Spleen (tissue), 13 donors: ENCODE measurements at places on chromosomes 16 and 17. TPM values are rescaled to one million over a fixed set of nuclear protein-coding genes. Genes with fewer than 3 reads are reported as not detected.

The TBC1D3 gene
- total RNA-seq: not detected

The IL21R gene
- 11.5 TPM for total RNA-seq

The AXIN2 gene
- 9.8 TPM for total RNA-seq

The TMEM92 gene
- 0.44 TPM for total RNA-seq

GRCh38 chr16:28202147-28202746, 9.5 kb downstream of the XPO6 start:
- DNase-seq: no peak

DNA sequence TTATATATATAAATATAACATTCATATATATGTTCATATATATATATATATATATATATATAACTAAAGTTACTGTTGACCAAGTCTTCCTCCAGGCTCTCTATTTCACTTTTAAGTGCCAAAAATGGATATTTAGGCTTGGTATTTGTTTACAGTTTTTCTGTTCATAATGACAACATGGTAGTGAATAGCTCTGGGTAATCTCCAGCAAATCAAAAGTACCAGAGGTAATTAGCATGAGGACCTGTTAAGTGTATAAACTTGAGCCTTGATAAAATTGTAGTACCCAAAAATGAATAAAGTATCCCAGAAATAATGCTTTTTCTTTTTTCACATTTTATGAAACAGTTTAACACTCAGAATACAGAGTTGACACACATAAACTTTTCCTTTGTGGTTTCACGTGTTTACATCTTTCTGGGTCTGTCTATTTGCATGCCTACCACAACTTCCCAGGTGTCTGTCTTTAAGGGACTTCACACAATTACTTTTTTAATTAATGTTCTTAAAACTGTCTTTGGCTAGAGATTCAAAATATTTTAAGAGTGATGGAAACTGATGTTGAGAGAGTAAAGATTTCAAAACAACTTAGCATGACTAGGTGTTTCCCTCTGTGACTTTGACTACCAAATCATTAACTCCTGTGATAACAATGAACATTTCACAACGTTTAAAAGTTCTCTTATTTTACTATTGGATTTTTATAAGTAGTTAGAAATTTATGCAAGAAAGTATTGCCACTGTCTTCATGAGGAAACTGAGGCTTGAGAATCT, 47.9 kb downstream of the RABEP1 start:
- no peak for DNase-seq

DNA sequence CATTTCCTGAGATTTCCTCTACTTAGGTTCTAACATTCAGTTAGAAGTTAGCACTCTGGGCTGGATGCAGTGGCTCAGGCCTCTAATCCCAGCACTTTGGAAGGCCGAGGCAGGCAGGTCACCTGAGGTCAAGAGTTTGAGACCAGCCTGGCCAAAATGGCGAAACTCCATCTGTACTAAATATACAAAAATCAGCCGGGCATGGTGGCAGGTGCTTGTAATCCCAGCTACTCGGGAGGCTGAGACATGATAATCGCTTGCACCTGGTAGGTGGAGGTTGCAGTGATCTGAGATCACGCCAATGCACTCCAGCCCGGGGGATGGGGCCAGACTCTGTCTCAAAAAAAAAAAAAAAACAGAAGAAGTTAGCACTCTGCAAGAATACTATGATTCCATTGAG, 1430.9 kb downstream of the CDH11 start:
- no peak for DNase-seq

GRCh38 chr17:42917236-42917603, 16.6 kb downstream of the G6PC1 start:
- DNase-seq: no peak

- DNase-seq: no peak
Measured at GRCh38 chr16:13553453-13553985, 366.4 kb upstream of the ERCC4 start.

DNA sequence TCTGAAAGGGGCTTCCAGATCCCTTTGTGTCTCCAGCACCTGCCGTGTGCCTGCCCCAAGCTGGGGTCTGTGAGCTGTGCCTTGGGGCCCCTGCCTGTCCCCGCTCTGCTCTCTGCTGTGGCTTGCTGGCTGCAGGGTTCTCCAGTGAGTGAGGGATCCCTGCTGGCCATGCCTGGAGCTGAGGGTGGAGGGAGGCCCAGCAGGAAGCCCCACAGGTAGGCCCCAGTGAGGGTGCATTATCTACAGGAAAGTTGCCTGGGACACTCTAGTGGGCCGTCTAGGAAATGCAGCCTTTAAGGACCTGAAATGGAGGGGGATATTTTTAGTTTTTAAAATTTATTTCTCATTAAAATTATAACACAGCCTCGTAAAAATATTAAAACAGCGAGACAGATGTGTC, 50.9 kb downstream of the JPH3 start:
- DNase-seq: no peak

- no peak for DNase-seq
Measured at GRCh38 chr17:68576137-68576536, 25.0 kb downstream of the FAM20A start.

DNA sequence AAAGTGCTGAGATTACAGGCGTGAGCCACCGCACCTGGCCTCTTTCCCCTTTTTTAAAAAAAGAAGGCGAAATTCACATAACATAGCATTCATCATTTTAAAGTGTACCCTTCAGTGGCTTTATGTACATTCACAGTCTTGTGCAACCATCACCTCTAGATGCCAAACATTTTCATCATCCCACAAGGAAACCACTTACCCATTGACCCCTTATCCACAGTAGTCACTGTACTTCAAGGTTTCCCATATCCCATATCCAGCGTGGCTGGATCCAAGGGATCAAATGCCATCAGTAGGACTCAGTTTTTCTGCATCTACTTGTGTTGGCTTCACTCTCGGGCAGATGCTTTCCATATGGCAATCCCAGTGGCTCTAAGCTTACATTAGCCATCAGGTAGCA, 50.3 kb downstream of the BMERB1 start:
- no peak for DNase-seq

GRCh38 chr16:85673529-85674417, 15.0 kb downstream of the GINS2 start:
- DNase-seq: peak; percentile 81

GRCh38 chr16:1032607-1033006, 39.9 kb upstream of the SSTR5 start:
- DNase-seq: no peak

DNA sequence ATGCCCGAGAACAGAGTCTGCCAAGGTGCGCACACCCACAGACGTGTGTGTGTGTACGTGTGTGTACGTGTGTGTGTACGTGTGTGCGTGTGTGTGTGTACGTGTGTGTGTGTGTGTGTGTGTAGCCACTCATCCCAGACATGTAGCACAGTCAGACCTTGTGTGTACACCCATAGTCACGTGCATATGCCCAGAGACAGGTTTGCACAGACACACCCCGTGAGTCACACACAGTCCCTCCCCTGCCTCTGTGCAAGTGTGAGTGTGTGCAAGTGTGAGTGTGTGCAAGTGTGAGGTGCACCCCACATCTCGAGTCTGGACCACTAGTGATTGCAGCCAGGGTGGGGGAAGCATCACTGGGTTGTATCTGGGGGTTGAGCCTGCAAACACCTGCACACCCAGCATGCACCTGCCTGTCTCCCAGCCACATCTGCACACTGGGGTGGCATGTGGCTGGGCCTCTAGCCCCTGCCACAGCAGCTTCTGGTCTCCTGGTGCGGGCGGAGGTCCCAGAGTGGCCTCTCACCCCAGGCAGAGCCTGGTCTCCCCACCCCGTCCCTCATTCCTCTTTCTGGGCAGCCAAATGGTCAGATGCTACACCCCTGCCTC, 23.6 kb downstream of the BAHCC1 start:
- DNase-seq: no peak

DNA sequence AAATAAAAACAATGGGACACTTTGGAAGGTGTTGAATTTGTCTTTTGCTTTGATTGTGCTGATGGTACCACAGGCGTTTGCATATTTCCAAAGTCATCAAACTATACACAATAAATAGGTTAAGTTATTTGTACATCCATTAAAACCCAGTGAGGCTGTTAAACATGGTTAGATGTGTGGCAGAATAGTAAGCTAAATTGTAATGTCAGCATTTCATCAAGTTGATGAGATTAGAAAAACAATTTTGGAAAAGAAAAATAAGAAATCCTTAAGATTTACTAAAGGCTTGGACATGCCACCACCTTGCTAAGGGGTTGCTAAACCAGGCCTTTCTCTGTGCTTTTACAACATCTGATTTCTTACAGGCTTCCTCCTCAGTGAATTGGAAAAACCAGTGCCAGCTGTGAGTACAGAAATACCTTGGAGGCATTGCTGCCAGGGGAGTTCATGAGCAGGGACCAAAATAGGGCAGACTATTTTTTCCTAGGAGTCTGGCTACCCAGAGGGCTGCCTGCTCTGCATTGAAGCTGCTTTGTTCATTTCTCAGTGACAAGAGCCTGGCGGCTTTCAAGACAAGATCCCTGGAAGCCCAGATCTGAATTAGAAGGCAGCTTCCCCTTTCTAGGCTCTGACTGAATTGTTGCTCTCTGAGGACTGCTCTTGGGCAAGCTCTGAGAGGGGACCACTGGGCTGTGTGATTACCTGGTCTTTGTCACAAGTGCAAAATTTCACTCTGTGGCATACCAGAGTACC, 43.4 kb upstream of the CA10 start:
- no peak for DNase-seq

GRCh38 chr16:13902677-13903076, 17.3 kb upstream of the ERCC4 start:
- no peak for DNase-seq

- no peak for DNase-seq
Measured at GRCh38 chr17:17789828-17790636, 46.8 kb downstream of the SREBF1 start.

- DNase-seq: no peak
Measured at GRCh38 chr17:55883149-55883548, 132.3 kb downstream of the PCTP start.

DNA sequence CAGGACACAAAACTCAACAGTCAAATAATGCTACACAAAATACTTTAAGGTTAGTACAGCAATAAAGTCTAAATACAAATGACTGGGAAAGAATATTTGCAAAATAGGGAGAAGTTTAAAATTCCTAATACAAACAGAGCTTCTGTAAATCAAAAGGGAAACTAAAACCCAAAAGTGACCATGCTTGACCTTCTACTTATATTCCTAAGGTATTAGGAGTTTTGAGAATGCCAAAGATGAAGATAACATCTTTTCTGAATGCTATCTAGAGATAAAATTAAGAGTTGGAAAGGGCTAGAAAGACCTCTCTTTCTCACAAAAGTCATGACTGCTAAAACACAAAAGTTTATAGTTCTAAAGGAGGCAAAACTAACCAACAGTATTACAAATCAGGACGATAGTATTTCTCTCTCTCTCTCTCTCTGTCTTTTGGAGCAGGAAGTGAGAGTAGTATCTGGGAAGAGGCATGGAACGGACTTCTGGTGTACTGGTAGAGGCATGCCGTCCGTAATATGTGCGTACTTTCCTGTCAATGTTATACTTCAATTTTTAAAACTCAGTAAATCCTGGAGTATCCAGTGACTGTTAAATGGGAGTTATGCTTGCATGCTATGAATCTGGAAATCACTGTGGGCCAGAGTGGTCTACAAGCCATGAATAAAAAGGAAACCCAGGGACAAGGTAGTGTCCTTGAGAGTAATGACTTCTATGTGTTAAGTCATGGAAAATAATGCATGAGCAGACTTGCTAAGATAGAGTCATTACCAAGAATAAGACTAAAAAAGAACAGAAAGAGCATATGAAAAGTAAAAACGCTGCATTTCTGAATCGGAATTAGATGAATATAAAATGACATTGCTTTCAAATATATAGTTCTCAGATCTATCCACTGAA, 49.7 kb upstream of the ANKFY1 start:
- no peak for DNase-seq

DNA sequence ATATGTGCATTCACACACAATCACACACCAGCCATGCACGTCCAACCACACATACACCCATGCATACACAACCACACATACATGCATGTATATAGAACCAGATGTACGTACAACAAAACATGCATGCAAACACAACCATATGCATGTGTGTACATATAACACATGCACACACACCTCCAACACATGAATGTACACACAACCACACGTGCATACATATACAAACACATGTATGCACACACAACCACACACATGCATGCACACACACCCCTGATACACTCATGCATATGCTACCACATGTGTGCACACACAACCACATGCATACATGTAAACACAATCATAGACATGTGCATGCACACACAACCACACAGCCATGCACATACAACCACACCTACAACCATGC, 52.0 kb upstream of the SDK2 start:
- DNase-seq: no peak

GRCh38 chr16:56354016-56354415, 71.3 kb downstream of the AMFR start:
- no peak for DNase-seq

- DNase-seq: no peak
Measured at GRCh38 chr17:64736804-64737492, 74.8 kb upstream of the SMURF2 start.

DNA sequence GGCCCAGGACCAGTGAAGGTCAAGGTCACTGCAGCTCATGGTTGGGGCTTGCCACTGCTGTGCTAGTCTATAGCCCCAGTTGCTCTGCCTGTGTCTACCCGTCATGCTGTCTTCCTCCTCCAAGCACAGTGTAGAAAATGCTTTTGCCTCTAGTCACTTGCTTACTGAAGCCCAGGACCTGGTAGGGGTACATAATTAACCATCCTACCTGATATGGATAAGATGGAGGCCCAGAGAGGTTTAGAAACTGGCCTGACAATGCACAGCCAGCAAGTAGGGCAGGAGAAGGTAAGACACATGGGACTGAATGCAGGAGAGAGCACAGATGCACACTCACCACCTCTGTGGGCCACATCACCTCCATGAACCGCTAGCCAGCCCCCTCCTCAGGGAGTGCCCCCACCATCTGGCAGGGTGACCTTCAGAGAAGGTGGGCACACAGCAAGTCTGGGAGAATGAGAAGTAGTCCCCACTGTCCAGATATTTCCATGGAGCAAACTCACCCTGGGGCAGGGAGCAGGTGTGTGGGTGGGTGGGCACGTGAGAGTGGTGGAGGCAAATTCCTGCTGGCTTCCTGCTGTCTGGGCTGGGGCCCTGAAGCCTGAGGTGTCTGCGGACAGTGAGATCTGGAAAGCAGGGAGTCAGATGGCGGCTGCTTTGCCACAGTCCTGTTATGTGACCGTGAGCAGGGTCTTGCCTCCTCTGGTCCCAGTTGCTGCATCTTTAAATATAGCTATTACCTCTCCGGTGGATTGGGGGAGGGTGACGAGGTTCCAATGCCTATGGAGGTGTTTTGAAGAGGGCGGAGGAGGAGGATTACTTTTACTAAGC, 1.0 kb downstream of the CX3CL1 start:
- DNase-seq: no peak

- DNase-seq: no peak
Measured at GRCh38 chr16:539901-540530, 12.5 kb downstream of the CAPN15 start.

DNA sequence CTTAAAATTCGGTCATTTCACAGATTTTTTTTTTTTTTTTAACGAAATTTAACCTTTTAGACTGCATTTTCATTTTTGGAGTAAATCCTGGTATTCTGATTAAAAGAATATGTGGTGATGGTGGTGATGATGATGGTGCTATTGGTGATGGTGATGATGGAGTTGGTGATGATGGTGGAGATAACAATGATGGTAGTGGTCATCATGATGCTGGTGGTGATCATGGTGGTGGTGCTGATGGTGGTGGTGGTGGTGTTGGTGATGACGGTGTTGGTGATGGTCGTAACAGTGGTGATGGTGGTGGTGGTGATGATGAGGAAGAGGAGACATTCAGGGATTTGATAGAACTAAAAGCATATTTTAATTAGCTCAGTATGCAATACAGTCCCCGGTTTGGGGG, 84.0 kb downstream of the TNRC6C start:
- DNase-seq: no peak
